ENCODE measurements at places on chromosomes 7 and 10.

- no peak for DNase-seq
Measured at GRCh38 chr10:43965918-43966570, 317.4 kb upstream of the ZNF32 start.

DNA sequence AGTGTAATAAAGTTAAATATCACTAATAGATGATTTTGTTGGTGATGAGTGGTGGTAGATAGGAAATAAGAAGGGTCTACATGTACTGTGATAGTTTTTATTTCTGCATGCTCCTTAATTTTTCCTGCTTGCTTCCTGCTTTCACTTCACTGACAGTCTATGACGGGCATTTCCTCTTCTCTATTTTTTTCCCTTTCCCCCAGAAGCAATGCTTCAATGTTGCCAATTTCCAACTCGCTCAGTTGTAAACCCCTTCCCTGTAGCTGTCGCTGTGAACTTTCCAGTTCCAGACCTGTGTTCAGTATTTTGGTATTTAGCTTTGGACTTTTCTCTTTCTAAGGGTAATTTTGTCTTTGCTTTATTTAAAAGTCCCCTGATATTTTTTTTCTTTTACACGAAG is 123.5 kb upstream of the AGR3 start:
- no peak for DNase-seq

DNA sequence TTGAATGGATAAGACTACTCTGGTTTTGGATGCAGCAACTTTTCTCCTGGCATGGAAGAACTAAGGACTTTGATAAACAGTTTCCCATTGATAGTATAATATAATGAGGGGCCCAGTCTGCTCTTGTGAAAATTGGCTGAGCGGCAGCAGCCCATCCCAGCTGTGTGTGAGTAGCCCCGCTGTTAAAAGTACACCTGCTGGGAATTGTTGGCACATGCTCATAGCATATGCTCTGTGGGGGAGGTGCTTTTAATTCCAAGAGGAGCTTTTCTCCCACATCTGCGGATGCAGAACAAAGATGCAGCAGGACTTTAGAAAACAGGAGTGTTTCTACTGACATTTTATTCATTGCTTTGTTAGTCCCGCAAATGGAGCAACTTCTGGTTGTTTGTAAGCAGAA is 19.0 kb downstream of the SRI start:
- DNase-seq: peak; percentile 26

DNA sequence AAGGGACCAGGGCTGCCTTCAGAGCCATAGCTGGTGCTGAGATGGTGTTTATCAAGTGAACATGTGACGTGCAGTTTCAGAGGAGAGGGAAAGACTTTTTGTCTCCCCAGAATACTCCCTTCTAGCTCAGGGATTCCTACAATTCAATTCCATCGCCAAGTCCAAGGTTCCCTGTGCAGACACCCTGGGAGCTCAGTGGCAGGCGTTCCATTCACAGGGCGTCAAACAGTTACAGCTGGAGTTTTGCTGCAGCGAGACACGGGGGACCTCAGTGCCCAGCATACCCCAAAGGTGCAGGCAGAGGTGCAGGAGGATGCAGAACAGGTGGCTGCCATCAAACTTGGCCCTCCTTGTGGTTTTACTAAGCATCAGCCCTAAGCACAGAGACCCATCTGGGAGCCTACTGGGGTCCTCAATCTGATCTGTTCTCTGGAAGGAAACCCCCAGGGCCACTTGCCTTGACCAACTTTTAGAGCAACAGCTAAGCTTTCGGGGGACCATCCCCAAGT is 846 bp upstream of the CALML5 start:
- DNase-seq: no peak

- no peak for DNase-seq
Measured at GRCh38 chr7:90775383-90775965, 179.4 kb downstream of the CDK14 start.

GRCh38 chr10:12638103-12638502 is 288.8 kb downstream of the CAMK1D start:
- peak; percentile 30 for DNase-seq

DNA sequence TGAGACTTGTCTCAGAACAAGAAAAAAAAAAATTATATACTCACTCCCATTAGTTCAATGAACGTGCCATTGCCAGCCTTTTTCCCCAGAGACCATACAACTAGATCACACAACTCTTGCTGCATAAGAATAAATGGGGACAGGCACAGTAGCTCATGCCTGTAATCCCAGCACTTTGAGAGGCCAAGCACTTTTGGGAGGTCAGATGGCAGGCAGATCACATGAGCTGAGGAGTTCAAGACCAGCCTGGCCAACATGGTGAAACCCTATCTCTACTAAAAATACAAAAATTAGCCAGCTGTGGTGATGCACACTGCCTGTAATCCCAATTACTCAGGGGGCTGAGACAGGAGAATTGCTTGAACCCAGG is 13.6 kb downstream of the PDLIM1 start:
- DNase-seq: peak; percentile 20

DNA sequence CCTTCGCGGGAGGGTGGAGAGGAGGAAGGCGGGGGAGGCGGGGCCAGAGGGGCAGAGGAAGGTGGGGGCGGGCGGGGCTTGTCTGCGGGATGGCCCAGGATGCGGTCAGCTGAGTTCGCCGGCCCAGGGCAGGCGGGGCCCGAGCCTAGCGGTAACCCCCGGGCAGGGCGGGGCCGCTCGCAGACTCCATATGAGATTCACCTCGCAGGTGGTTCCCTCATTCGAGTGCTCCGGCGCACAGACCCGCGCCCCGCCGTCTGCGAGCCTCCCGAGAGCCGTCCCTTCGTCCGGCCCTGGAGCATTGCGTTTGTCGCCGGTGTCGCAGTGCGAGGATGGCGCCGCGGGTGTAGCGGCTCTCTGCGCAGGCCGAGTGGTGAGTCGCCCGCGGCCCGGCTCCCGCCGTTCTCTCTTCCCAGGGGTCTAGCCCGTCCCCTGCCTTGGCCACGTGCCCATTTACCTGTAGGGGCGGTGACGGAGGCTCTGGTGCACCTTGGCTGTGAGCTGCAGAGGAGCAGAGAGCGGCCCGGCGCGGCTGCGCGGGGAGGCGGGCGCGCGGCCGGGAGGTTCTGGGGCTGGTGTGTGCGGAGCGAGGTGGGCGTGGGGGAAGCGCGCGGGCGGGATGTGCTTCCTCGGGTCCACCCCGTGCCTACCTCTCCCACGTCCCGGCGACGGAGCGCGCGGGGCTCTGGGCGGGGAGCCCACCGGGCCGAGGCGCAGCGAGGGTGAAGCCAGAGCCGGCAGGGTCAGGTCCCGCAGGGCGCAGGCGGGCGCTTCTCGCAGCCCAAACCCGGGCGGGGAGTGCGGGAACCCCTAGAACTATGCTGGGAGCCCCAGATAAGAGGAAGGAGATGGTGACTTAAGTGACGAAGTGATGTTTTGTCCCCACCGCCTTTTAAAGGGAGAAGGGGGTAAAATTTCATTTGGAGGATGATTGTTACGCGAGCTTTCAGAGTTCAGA is at the start of gene UPP1:
Gene UPP1, plus strand, starts transcription at position 220 of the 958 bp plus-strand sequence. CDS start 5,519 bp downstream, outside the sequence.
- no peak for DNase-seq

- no peak for DNase-seq
Measured at GRCh38 chr7:29431686-29432085, 131.9 kb upstream of the PRR15 start.

GRCh38 chr7:128781126-128781525 is 5.5 kb upstream of the OPN1SW start:
- peak; percentile 63 for DNase-seq

GRCh38 chr7:5426226-5426475 is 2.5 kb upstream of the TNRC18 start:
- DNase-seq: no peak

DNA sequence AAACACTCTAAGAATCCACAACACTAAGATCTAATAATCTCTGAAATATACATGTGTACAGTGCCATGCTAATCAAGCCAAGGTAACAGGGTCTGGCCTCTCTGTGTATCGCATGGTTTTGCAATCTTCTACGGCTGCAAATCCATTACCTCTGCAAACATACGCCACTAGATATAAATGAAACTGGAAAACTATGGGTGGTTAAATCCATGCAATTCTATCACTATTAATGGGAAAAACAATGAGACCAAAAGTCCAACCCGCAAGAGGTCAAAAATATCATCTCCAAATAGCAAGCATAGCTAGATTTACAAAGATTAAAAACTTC is 23.0 kb downstream of the SGCE start:
- no peak for DNase-seq

DNA sequence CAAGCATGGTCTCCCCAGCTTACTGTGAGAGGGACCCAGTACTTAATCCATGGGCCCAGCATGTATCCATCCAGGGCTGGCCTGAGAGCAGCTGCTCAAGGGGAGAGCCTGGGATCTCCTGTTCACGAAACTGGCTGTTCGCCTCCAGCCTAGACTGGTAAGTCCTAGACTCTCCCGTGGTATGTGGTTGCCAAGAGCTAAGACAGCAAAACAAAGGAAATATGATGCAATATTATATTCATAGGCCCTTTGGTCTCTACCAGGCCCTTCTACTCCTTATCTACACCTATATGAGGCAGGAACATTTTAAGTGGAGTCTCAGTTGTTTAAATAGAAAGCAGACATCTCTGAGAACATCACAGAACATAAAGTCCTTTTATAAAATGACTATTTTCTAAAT is 28.9 kb upstream of the STK17A start:
- DNase-seq: peak; percentile 71

- DNase-seq: no peak
Measured at GRCh38 chr7:113809581-113809980, 109.2 kb downstream of the PPP1R3A start.

DNA sequence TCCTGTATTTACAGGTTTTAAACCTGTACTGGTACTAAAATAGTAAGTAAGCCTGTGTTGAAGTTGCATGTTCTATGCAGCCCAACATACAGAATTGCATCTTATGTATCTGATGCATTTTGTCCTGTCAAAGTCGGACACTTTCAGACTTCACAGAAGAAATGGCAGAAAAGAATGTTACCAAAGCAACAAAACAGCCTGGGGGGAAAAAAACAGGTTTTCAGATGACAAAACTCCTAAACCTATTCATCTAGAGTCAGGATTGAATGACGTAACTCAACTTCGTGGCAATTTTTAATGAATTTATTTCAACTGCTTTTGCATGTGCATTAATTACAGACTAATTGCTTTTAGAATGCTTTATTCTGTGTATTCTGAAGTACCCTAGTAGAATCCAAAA is 28.4 kb downstream of the CYTH3 start:
- no peak for DNase-seq

- peak; percentile 57 for DNase-seq
Measured at GRCh38 chr10:110668443-110668842, 24.3 kb downstream of the RBM20 start.

DNA sequence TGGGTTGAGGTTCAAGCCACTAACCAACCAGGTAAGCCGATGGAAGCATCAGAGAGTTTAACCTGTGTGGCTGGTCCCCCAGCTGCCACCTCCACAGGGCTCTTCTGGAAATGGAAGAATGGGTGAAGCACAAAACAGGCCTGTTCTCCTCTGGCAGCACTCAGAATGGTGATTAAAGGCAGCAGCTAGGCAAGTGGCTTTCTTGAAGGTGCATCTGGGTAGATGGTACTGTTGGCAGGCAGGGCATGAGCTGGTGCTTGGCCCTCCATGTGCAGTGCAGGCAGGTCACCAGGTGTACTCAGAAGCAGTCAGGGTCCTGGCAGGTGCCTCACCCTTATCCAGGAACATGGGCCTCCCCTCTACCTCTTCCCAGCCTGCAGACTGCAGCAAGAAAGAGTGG is 11.5 kb downstream of the AKR1E2 start:
- no peak for DNase-seq

DNA sequence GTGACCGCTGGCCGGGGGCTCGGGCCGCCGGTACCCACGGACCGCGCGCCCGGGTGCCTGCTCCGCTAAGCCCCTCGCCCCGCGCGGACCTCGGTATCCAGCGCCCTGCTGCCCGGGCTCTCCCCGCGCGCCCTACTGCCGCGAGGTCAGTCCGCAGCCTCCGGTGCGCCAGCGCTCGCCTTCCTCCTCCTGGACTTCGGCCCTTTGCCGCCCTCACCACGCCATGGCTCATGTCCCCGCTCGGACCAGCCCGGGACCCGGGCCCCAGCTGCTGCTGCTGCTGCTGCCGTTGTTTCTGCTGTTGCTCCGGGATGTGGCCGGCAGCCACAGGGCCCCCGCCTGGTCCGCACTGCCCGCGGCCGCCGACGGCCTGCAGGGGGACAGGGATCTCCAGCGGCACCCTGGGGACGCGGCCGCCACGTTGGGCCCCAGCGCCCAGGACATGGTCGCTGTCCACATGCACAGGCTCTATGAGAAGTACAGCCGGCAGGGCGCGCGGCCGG is 483 bp downstream of the GDF10 start:
- no peak for DNase-seq

- peak; percentile 14 for DNase-seq
Measured at GRCh38 chr10:93309062-93309461, 173.1 kb downstream of the MYOF start.

DNA sequence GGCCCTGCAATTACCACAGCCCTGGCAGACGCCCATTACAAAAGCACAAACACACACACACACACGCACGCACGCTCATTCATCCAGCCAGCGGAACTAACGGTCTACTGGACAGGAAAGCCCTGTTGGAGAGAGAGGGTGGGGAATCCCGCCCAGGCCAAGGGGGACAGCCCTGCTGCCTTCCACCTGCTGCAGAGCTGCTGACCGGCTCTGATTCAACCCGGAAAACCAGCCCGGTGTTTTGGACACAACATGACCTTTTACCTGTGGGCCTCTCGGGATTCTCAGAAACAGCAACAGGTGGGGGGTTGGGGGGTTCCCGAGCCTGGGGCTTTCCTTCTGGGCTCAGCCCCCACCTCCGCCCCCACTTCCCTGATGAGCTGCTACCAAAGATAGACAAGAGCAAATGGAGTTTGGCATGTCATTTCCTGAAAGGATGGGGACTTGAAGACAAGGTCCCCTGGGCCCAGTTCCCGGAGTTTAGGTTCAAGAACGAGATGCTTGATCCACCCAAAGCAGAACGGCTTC is 18.5 kb upstream of the SERPINE1 start:
- peak; percentile 66 for DNase-seq

DNA sequence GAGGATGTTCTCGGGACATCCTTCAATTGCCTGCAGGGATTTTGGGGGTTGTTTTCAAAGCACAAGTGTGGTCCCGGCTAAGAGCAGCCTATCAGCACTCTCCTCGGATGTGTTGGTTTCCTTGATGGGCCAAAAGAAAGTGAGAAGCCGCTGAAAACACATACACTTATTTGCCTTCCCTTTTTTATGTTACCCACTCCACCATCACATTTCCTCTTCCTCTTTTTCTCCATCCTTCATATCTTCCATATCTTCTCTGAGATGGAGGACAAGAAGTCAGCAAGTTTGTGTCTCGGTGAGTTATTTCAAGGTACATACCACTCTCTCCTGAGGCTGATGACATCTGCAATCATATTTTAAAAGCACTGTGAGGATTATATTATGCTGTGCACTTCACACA is 64.0 kb downstream of the ZNF33B start:
- no peak for DNase-seq

GRCh38 chr7:665736-666453 is 60.6 kb upstream of the DNAAF5 start:
- no peak for DNase-seq

DNA sequence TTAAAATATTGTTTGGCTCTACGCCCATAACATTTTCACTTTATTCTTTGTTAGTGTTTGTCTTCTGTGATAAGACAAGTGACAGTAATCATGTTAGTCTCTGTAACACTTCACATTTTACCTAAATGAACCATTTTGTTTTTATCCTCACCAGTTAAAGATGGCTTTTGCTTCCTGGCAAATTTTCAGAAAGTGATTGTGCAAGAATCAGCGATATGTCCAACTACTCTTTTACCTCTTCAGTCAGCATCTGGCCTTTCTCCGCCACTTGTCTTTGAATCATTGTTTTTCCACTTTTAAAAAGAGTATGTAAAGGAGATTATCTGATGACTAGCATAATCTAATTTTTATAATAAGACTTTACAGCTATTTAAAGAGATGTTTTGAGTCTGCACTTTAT is 3.5 kb downstream of the DGKB start:
- peak; percentile 17 for DNase-seq

GRCh38 chr7:155585951-155586350 is 39.6 kb upstream of the CNPY1 start:
- DNase-seq: no peak

All from myocyte (in vitro differentiated cells).